ENCODE measurements at places on chromosomes 13 and 19.

- DNase-seq = no peak
Observed at GRCh38 chr13:44104197-44104490, 224.4 kb downstream of the LACC1 start.

DNA sequence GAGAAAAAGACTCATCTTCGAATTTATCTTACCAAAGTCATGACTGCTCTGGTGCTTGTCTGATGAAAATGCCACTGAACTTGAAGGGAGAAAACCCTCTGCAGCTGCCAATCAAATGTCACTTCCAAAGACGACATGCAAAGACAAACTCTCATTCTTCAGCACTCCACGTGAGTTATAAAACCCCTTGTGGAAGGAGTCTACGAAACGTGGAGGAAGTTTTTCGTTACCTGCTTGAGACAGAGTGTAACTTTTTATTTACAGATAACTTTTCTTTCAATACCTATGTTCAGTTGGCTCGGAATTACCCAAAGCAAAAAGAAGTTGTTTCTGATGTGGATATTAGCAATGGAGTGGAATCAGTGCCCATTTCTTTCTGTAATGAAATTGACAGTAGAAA lies 19.2 kb upstream of the PHF11 start:
- no peak for DNase-seq

- no peak for DNase-seq
Observed at GRCh38 chr19:45355402-45355801, 14.9 kb downstream of the KLC3 start.

DNA sequence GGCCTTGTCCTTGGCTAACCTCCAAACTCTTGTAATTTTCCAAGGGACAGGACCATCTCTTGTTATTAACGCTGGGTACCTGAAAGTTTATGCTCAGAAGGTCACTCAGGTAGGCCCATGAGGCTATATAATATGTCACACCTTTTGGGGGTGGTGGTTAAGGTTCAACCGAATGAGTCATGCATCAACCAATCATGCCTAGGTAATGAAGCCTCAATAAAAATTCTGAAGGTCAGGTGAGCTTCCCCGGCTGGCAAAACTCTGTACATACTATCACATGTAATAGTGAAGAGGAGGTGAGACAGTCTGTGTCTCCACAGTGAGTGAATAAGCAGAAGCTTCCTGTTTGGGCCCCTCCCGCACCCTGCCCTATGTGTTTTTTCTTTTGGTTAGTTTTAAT lies 424.9 kb downstream of the PCDH17 start:
- DNase-seq = no peak

- DNase-seq = no peak
Observed at GRCh38 chr19:5592531-5593342, 25.0 kb upstream of the TINCR start.

DNA sequence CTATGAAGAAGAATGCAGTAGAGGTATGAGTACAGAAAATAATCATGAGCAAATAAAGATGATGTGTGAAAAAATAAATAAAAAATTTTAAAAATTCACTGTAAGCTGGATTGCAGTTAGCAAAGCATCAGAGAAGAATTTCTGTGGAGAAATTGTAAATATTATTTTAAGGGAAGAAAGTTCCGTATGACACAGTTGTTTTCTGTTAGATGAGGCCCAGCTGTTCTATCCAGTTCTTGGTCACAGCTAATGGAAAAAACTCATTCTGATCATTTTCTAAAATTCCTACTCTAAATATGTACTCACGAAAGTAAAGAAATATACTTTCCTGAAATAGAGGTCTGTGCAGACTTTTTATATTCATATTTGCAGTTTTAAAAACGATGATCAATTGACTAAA lies 578.8 kb downstream of the DCT start:
- peak; percentile 67 for DNase-seq

DNA sequence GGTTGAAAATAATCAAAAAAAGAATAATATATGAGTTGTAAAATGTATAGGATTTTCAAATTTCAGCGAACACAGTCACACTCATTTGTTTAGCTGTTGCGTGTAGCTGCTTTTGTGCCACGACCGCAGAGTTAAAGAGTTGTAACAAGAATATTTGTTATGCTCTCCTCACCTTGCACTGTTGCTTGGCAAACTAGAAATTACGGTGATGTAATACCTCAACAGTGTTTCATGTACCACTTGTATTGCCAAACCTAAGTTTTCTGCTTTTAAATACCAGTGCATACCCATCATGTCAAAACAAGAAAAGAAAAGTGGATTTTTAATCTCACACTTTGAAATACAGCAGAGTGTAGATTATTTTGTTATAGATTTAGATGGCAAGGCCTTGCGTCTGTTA lies 201.1 kb downstream of the NBEA start:
- no peak for DNase-seq

DNA sequence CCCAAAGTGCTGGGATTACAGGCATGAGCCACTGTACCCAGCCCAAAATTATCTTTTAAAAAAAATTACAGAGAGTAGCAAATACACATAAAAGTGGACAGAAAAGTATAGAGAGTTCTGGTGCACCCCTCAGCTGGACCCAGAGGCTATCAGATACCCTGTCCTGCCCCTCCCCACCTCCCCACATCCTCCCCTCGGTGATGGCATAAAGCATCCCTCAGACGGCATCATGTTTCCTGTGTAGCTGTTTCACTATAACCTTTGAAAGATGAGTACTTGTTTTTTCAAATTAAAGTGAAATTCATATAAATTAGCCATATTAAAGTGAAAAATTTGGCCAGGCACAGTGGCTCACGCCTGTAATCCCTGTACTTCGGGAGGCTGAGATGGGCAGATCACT lies 20.1 kb downstream of the SLC27A1 start:
- no peak for DNase-seq

DNA sequence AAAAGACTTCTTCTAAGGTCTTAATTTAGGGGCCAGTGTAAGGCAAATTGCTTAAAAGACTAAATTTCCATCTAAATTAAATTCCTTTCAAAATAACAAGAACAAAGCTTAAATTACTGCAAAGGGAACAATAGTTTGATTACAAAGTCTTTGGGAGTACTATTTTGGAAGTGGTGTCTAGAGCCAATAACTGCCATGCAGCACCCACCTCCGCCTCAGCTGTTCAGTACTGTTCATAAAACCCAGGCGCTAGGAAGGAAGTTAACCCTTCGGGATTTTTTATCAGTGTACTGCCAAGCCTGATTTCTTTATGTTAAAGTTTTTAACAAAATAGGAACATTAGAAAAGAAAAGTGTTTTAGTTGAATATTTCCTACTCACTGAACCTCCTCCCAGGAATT lies 210.1 kb downstream of the LIG4 start:
- no peak for DNase-seq

GRCh38 chr19:10193790-10194499 lies 808 bp downstream of the DNMT1 start:
- DNase-seq = peak; percentile 76

DNA sequence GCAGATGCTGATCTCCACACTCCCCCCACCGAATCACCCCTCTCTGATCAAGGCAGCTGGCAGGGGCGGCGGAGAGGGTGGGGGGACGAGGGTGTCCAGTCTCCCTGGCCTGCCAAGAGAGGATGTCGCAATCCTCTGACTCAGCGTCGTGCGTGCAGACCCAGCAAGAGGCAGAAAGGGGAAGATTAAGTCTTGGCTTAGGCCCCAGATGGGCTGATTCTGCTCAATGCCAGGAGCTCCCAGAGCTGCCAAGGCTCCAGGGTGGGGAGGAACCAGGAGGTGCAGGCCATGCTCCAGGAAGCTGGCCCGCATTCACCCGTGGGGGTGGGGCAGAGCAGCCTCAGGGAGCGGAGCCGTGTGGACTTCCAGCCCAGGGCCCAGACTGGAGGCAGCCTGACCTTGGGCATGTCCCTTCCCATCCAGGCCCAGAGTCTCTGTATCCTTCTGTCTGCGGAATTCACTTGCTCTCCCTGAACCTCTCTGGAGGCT lies 6.6 kb upstream of the BCL3 start:
- DNase-seq = peak; percentile 100

DNA sequence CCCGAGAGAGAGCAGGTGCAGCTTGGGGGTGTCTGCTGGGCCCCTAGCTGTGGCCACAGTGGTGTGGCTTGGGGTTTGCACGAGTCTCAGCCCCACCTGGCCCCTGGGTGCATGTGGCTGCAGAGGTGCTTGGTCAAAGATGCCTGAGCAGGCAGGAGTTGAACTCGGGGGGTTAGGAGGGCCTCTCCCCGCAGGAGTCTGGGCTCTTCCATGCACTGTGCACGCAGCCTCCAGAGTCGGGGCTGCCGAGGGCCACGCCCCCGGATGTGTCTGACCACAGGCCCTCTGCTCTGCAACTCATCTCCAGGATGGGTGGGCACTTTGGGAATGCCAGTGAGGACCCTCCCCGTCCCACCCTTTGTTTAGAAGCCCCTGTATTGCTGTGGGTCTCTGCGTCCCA lies 91.5 kb upstream of the MCF2L start:
- no peak for DNase-seq

- DNase-seq = no peak
Observed at GRCh38 chr19:35254341-35255297, 5.8 kb downstream of the LSR start.

DNA sequence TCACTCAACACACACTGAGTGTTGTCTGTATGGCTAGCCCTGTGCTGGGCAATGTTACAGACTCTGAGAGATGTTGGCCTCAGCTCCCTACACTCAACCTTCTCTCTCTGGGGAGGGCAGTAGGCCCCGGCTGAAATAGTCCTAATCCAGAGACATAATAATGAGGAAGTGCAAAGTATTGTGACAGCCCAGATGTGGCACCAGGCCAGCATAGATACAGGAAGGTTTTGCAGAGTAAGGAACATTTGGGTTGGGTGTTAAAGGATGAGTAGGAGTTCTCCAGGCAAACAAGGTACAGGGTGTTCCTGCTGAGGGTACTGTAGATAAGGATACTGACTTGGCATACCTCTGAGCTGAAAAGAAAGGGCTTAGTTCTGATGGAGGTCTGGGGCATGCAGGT lies 2.4 kb downstream of the LIN7B start:
- DNase-seq = no peak

- DNase-seq = no peak
Observed at GRCh38 chr19:45682908-45683307, 8.8 kb downstream of the SNRPD2 start.

GRCh38 chr19:13164343-13165161 lies 14.3 kb downstream of the IER2 start:
- DNase-seq = peak; percentile 61

GRCh38 chr13:46386392-46387063 lies 524 bp downstream of the RUBCNL start:
- DNase-seq = no peak

- no peak for DNase-seq
Observed at GRCh38 chr19:17985037-17985818, 18.3 kb downstream of the KCNN1 start.

DNA sequence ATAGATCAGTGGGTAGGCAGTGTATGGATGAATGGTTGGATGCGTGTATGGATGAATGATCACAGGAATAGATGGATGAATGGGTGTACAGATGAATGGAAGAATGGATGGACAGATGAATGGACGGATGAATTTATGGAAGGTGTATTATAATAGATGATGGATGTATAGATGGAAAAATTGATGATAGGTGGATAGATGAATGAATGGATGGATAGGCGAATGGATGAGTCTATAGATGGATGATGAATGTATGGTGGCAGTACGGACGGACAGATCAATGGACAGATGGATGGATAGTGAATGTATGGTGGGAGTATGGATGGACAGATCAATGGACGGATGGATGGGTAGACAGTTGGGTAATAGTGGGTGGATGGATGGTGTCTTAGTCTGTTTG lies 49.0 kb upstream of the ONECUT3 start:
- no peak for DNase-seq

- DNase-seq = no peak
Observed at GRCh38 chr13:20475927-20476691, 49.5 kb downstream of the CRYL1 start.

- peak; percentile 99 for DNase-seq
Observed at GRCh38 chr19:2627319-2627829, 75.1 kb downstream of the GNG7 start.

GRCh38 chr19:10191347-10191746 lies 3.4 kb downstream of the DNMT1 start:
- DNase-seq = peak; percentile 95

DNA sequence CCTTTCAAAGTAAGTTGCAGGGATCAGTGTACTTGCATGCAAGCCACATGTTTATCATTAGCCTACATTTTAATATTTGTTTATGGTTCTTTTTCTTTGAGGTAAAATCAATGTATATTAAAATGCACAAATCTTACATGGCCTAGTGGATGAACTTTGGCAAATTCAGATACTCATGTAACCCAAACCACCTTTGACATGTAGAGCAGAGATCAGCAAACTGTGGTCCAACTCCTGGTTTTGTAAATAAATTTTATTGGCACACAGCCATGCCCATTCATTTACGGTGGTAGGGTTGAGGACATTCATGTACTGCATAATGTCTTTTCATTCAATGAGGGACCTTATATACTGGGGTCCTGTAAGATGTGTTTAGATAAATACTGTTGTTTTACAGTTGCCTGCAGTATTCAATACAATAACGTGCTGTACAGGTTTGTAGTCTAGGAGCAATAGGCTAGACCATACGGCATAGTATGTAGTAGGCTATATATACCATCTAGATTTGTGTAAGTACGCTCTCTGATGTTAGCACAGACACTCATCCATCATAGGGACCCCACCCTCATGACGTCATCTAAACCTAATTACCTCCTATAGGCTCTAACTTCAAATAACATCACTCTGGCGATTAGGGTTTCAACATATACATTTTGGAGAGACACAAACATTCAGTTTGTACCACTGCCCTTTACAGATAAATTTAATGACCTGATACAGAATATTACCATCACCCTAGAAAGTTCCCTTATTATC lies 5.7 kb downstream of the NDFIP2 start:
- no peak for DNase-seq

DNA sequence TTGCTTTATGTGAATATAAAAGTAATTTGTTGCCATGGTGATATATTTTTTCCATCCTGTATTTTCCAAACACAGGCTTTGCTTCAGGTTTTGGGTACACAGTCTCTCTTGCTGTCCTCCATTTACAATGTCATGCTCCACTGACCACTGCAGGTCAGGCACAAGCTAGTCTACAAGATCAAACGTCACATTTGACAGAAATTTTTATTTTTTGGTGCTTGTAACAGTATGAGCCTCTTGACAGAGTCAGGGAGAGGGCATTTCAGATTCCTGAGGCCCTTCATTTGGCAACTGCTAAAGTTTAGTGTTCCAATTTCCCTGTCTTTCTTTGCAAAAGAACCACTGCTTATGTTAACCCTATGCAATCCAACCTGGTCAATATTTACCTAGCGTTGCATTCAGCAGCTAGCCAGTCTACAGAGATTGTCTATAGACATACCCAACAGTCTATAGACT lies 175.0 kb downstream of the RFC3 start:
- DNase-seq = no peak

GRCh38 chr13:113145911-113146598 lies 12.4 kb upstream of the PROZ start:
- DNase-seq = no peak

GRCh38 chr19:5218963-5219530 lies 121.6 kb downstream of the PTPRS start:
- DNase-seq = no peak

DNA sequence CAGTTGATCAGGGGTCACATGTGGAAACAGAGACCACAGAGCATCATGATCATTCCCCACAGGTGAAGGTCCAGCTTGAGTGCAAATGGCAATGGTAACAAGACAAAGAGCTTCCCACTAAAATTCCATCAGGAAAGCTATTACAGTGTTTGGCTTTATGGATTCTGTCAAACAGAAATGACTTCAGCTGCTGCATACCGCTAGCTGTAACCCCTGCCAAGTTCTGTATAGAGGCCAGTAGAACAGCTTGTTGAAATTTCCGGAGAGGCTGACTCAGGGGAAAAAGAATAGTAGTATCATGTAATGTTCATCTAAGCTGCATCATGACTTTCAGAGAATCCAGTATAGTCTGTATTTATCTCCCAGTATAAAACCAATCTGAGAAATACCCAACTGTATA lies 1704.7 kb downstream of the SLITRK5 start:
- peak; percentile 63 for DNase-seq
